Ascending aorta (tissue), 2 donors: ENCODE measurements at places on chromosomes 5 and 9. TPM values are rescaled to one million over a fixed set of nuclear protein-coding genes. Genes with fewer than 3 reads are reported as not detected.

The SAXO1 gene
- 0.11 TPM for total RNA-seq

The SPATA9 gene
- not detected for total RNA-seq

The CDX1 gene
- total RNA-seq: not detected

The CCDC187 gene
- total RNA-seq: under 0.01 TPM

The RNF38 gene
- 16.1 TPM for total RNA-seq

The CD72 gene
- total RNA-seq: not detected

The GPR21 gene
- total RNA-seq: 5.7 TPM

The RAPGEF1 gene
- 95.5 TPM for total RNA-seq

The PCA3 gene
- not detected for total RNA-seq

The C5 gene
- total RNA-seq: 1.5 TPM

The SPACA9 gene
- 5.9 TPM for total RNA-seq

The PLPP6 gene
- total RNA-seq: 19.2 TPM

The PCDHAC1 gene
- total RNA-seq: 0.32 TPM

The BAAT gene
- 0.53 TPM for total RNA-seq

The FOXI1 gene
- not detected for total RNA-seq

The SLC45A2 gene
- total RNA-seq: not detected

The F2RL2 gene
- total RNA-seq: not detected

The PCSK5 gene
- 66.3 TPM for total RNA-seq

The MZB1 gene
- 8.0 TPM for total RNA-seq

The ZNF622 gene
- total RNA-seq: 75.5 TPM

The HTR1A gene
- total RNA-seq: not detected

The SLC36A2 gene
- 0.75 TPM for total RNA-seq

The PAEP gene
- total RNA-seq: not detected

The FOXD4 gene
- not detected for total RNA-seq

The SARDH gene
- total RNA-seq: 1.3 TPM

The PRSS3 gene
- total RNA-seq: not detected

The TMC1 gene
- total RNA-seq: not detected

The DNAH5 gene
- under 0.01 TPM for total RNA-seq
